ENCODE measurements at places on chromosomes 12 and 14.

DNA sequence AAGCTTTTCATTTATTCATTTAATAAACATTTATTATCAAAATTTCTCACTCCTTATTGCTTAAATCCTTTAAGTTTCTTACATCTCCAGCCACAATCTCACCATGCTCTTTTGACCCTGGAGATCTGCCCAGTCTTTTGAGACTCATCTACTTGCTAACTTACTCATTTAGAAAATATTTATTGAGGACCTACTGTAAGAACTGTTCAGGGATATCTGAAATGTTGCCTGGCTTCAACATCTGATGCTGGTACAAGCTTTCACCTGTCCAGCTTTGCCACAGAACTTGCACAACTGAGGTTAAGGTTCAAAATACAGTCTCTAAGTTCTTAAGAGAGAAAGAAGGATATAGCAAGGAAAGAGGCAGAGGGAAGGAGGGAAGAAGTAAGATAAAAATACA is 17.5 kb upstream of the GXYLT1 start:
- DNase-seq = no peak

GRCh38 chr12:127060933-127061332 is 1206.0 kb upstream of the TMEM132C start:
- no peak for DNase-seq

DNA sequence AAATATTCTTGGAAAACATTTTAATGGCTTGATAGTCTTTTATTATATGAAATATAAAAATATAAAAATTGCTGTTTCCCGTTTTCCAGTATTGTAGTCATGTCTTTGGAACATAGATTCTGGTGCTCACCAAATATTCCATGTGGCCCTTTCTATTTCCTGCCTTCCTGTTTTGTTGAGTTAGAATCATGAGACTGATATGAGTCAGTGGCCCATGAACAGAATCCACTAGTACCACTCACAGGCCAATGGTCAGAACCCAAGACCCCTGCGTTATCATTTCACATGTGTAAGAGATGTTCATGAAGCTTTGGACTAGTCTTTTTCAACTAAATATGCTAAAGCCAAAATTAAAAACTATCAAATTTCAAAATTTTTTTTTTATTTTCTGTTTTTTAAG is 56.9 kb downstream of the BICD1 start:
- no peak for DNase-seq

DNA sequence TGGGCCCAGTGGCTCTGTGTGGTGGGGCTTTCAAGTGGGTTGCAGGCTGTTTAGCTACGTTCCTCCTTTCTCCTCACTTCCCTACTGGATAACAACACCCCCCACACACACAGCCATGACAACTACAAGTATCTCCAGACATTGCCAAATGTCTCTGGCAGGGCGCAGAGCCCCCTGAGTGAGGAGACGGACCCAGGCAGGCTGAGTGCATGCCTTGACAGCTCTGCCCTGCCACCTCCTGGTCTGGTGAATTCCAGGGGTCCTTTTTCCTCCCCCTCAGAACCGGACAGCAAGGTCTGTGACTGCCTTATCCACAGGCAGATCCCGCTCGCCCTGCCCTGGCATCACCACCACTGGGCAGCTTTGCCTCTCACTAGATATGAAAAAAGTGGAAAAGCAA is 276.5 kb downstream of the TMEM132C start:
- DNase-seq = no peak

DNA sequence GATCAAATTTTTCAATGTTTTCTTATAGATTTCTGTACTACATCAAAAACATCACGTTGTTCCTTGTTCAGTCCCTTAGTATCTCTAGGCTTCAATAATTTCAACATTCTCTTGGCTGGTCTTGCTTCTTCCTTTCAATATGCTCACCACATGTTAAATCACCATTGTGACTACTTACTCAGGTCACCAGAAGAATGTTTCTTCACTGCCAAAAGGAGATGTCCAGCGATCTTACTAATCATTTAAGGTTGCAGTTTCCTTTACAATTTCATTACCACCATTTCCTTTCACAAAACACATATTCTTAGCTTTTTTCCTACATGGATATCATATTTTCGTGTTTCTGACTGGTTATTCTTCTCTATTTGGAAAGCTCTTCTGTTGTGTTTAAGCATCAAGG is 363.8 kb downstream of the NAV3 start:
- DNase-seq = no peak

- DNase-seq = no peak
These were observed 154.7 kb downstream of the DACT1 start for GRCh38 chr14:58792416-58792815.

- DNase-seq = no peak
These were observed 423.5 kb upstream of the SOX5 start for GRCh38 chr12:24373004-24373403.

GRCh38 chr12:102806110-102806509 is 110.9 kb downstream of the PAH start:
- DNase-seq = no peak

DNA sequence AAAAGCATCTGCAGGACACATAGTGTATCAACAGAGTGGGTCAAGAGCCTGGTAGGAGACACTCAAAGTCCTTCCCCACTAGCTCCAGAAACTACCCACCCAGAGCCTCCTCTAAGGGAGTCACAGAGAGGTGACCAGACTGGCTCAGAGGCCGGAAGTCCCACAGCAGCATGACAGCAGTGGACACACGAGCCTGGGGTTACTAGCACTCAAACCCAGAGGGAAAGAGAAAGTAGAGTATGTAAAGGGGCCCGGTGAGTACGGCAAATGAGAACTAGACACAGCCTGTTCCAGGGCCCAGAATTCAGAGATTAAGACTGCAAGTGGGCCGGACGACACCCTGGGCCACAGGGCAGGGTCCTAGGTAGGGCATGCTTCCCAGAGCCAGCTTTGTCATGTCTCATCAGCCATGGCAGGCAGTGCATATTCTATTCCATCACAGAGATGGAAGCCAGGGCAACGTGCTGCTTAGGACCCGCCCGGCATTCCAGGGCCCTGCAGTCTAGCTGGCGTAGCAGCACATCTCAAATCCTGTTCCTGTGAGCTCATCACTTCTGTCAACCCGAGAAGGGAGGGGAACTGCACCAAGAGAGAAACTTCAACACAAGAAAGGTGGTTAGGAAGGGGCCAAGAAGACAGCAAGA is 4.2 kb downstream of the IFFO1 start:
- no peak for DNase-seq

DNA sequence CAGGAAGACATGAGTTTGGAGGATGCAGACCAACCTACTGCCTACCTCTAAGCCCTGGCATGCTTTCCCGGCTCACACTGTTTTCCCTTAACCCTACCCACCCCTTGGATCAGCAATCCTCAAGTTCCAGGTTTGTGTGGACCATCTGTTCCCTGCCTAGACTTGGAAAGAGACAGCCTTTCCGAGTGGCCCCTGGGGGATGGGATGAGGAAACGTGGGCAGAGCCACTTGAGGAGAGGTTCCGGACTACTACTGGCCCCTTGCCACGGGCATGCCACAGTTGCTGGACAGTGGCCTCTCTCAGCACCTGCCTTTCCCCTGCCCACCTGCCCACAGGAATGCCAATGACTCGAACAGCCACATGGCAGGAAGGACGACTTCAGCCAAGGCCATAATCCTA is 135.9 kb downstream of the SLC15A4 start:
- DNase-seq = no peak

DNA sequence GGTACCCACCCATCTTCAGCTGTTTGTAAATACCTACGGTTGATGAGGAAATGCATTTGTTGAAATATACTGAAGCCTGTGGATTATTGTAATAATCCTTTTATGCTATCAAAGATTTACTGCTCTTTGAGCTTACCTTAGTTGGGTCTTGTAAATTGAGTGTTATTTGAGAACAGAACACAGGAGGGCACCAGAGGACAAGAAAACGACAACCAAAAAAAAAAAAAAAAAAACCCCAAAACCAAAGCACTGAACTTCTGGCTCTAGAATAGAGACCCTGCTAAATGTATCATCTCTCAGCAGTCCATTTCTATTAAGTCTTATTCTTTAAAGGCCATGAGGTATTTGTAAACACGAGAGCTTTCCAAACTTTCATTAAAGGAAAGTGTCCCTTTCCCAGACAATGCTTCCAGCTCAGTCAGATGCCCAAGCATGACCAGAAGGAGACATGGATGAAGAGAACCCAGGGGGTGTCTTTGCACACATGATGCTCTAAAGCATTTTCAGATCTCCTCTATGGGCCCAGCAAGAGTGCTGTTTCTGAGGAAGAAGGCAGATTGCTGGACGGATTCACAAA is 763.9 kb downstream of the NRXN3 start:
- DNase-seq = no peak

DNA sequence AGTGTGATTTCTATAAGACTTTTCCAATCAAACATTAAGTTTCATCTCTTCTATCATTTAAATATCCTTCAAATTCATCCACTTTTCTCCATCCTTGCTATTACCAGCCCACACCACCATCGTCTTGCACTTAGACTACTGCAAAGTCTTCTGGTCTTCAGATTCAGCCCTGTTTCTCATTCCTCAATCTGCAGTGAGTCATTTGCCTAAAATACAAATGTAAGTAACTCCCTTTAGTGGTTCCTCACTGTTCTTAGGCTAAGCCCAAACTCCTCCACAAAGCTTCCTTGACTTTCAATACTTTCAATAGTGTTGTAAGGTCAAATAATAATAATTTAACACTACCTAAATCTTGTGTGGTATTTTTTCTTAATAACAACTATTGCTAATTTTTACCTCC is 83.3 kb downstream of the PLEKHG7 start:
- DNase-seq = no peak

DNA sequence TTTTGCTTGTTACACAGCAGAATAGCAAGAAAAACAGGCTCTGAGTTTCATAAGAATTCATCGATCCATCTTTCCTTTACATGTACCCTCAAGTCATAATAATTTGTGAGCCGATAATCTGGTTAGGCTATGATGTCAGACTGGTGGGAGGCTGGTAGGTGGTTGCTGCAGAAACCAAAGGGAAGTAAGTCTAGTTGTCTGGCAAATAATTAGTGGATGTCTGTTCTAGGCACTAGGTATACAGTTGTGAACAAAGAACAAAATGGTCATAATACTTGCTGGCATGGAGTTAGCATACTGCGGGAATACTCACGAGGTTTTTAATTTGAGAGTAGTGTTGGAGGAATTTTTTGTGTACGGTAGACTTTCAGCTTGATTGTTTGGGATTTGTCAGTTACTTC is 8.8 kb downstream of the SUSD6 start:
- DNase-seq = no peak

DNA sequence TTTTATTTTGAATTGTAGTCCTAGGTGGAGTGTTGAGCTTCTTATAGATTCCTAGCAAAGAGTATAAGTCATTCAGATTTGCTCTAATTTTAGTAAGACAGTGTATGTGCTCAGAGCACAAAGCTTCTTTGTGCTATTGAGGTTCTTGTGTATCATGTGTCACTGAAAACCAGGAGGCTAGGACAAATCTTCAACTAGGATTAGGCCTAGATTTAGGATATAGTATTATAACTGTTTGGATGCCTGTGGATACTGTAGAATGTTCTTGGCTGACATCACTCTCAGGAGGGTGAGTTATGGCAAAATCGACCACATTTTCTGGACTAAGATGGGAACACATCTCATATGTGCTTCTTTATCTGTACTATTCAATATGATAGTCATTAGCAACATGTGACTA is 86.5 kb downstream of the DHRS2 start:
- DNase-seq = no peak

DNA sequence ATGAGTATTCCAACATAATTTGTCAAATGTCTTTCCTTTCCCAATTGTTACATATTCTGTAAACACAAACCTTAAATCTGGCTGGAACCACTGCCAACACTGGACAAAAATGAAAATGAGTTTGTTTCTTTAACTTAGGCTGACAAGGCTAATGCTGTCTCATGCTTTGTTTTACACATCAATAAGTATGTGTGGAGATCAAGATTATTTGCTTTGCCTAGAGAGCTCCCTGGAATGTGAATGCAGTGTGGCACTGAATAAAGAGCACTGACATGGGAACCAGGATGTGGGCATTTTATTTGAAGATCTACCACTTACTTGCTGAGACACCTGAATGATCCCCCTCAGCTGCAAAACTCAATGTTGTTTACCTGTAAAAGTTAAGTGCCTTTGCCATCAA is 61.7 kb downstream of the RALGAPA1 start:
- no peak for DNase-seq

GRCh38 chr14:101236496-101237251 is 324.6 kb upstream of the DIO3 start:
- DNase-seq = no peak

- no peak for DNase-seq
These were observed 34.6 kb downstream of the NOC4L start for GRCh38 chr12:132178801-132179401.

DNA sequence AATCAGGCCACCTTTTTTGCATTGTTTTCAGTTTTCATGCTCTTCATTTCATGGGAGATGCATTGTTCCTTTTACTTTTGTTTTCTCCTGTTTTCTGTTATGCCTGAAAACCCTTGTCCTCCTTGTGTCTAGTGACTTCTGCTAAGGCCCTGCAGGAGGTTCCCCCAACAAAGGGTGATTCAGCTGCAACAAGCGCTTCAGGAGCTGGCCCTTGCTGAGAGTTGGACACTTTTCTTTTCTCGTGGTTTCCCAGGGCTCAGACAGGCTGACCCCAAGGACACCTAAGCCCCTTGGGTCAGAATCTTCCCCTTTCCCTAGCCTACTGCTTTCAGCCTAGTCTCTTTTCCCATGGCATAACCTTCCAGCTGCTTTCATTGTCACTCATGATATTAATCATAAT is 98.9 kb downstream of the PLXNC1 start:
- no peak for DNase-seq

DNA sequence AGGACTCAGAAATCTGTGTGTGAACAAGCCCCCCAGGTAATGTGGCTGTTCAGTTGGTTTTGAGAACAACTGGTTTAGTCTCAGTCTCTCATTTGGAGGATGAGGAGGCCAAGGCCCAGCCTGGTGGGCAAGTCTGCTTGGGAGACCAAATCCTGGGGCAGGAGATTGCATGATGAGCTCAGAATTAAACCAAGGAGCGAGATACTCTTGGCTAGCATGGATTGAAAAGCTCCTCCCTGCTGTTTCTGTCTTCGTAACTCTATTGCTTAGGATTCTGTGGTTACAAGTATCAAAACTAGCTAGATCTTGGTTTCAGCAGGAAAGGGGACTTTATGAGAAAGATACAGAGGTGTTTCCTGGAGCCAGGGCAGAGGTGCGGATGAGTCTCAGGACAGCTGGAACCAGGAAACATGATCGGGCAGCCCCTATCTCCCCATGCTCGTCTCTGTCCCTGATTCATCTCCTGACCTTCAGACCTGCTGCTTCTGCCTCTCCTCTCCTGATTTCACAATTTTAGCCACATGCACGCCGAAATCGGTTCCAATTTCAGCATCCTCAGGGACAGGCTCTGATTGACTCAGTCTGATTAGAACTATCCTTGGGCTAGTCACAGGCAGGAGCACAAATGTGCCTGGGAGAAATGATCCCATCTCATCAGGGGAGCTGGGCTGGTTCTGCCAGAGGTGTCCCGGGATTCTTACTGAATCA is 40.2 kb upstream of the RIN3 start:
- no peak for DNase-seq

GRCh38 chr14:100289916-100290606 is 16.2 kb downstream of the SLC25A29 start:
- no peak for DNase-seq

GRCh38 chr14:69573831-69574262 is 824 bp downstream of the CCDC177 start:
- DNase-seq = no peak

GRCh38 chr14:28759653-28760313 is 6.8 kb upstream of the FOXG1 start:
- DNase-seq = no peak

Data from C1 segment of cervical spinal cord (tissue), 14 donors.